ENCODE measurements at places on chromosomes 1 and 21.

GRCh38 chr1:151773702-151774101, 10.4 kb upstream of the MRPL9 start:
- DNase-seq: no peak

DNA sequence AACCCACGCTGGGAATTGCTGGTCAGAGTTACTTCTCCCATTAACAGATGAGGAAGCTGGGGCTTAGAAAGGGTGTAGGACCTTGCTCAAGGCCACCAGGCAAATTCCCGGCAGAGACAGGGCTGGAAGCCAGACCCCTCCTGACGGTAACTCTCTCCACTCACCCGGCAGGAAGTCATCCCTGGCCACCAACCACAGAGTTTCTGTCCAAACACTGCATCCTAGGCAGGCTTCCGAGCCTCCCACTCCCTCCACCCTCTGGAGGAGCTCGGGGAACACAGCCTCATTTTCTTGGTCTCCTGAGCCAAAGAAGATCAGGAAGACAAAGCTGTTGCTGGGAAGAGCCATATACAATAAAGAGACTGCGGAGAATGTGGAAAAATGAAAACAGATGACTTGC, 25.0 kb upstream of the ZNF436 start:
- peak; percentile 87 for DNase-seq

DNA sequence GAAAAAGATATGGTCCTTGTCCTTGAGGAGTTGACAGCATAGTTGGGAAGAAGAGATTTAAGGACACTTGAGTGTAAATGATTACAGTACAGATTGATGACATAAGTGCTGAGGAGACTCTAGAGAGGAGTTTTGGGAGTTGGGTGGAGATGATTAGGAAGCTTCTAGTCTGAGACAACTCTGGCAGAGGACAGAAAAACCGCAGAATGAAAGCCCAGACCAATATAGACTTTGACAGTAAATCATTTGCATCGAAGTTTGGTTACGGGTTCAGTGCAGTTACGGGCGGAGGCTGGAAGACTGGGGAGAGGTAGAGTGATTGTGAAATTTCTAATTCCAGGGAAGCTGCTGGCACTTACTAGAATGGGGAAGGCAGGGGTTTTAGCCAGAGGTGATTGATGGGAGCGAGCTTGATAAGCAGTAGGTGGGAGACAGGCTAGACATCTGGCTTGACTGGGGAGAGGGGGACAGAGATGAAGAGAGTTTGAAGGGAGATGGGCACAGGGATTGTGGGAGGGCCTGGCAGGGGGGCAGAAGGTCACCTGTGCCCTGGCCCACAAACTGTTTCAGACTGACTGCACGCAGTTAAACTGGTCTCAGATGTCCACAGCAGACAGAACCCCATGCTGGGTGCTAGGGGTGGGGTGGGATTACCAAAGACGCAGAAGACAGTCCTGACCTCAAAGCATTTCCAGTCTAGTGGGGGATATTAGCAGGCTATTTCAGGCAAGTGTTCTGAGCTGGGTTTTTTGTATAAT, 20.1 kb downstream of the SH2D2A start:
- peak; percentile 49 for DNase-seq

DNA sequence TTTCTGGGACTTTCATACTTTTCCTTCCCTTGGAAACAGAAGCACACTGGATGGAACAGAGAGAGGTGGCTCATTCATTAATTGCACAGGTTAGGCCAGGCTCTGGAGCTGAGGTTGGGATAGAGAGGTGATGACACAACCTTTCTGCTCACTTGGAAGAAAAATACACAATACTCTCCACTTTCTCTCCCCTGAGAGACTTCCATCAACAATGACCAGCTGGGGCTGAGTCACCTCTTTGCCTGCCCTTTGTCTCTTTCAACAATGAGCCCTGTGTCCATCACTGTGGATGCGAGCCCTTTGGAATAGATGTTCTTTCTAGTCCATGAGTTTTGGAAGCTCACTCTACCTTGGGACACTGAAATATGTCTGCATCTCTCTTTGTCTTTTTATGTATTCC, 43.1 kb downstream of the ATP2B4 start:
- DNase-seq: no peak

GRCh38 chr1:180299479-180300221, 69.6 kb downstream of the LHX4 start:
- no peak for DNase-seq

GRCh38 chr1:167893798-167894197, 20.1 kb downstream of the ADCY10 start:
- DNase-seq: no peak

DNA sequence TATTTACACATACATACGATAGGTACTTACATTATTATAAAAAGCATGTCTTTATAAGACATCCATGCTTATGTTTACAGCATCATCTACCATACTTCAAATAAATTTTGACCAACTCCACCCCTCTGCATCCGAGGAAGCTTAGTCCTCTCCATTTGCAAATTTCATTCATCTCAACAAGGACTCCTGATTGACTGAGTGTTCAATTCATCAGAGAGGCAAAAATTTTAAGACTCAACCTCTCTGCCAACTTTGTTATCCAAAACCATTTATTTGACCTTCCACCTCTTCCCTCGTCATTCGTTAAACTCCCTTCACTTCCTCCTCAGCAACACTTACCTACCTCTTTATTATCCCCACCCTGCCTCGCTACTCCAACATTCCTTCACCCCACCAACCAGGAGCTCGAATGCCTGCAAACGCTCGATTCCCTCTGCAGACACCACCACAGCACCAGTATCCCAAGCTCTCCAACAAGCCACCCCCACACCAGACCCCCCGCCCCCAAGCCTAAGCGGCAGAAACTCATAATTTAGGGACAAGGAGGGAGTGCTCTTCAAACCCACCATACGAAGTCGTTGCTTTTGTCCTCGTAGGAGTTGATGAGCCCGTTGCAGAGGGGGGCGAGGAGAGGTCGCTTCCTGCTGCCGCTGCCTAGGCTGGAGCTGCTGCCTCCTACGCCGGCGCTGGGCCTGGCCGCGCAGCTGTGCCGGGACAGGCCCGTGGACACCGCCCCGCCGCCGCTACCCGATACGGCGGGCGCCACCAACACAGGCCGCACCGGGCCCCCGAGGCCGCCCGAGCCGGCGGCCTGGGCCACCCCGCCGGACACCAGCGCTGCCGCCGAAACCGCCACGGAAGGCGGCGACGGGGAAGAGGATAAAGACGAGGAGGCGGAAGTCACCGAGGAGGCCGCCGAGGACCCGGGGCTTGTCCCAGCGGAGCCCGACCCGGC, 803 bp downstream of the COP1 start:
- no peak for DNase-seq

DNA sequence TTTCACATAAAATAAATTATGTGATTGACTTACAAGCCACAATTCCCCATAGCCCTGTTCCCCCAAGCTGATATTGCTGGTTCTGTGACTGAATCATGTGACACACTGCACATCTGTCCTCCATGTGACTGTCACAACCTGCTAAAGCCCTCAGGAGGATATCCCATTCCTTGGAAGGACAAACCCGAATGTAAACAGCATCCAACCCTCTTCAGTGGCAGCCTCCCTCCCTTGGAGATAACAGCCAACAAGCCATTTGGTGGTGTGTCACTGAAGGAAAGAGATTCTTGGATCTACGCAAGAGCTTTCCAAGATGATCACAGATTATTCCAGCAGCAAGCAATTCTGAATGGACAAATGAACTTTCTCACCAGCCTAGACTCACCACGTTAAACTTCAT, 153.9 kb upstream of the TIAM1 start:
- DNase-seq: no peak

GRCh38 chr1:61504305-61504704, 220.6 kb downstream of the TM2D1 start:
- DNase-seq: no peak

DNA sequence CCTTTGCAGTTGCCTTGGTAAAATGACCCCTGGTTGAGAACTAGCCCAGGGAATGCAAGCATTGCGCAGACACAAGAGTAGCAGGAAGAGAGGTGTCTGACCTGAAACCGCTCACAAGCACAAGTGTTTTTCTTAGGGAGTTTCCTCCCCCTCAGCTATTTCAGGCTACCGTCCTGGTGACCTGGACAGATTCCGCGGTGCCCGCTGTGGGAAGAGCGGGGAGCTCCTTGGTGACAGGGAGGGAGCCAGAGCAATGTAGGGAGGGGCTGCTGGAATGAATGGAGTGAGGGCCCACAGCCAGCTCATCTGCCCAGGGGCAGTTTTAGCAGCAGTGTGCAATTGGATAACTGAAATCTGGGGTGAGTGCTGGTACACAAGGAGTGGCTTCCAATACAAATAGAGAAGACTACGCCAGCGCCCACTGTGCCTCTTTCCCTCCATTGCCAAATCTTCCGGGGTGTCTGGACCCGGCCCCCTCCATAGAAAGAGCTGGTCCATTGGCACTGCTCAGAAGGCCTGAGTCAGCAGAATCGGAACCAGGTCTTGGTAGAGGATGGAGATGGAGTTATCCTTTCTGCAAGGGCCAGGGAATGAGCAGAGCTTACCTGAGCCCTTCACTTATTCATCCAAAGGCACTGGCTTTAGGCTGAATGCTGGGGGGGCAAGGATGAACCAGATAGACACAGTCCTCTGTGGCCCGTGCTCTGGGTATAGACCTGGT, 82.8 kb downstream of the TRABD2B start:
- DNase-seq: no peak

DNA sequence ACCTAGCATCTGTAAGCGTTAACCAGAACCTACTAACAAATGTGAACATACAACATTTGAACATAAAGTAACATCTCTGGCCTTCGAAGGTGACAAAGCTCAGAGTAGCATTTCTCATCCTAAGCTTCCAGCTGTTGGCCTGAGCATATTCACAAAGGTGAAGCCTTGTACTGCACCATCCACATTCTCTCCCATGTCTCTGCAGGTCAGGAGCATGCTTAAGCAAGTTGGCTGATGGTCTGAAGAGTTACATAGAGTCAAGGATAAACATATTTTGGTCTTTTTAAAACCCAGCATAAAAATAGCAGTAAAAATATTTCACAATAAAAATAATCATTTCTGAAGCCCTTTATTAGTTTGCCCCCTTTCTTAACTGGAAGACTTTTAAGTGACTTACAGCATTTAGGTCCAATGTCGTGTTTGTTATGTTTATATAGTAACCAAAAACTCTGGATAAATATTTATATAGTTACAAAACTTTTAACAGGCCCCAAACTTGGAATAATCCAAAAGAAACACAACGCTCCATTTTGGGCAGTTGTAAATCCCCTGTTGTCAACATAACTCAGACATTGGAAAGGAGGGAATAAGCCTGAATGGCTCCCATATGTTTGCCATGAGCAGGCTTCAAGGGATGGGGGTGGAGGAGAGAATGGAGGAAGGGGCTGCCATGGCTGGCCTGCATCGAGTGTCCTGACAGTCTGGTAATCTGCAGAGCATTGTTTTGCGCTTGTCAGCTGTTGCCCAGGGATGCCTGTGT, 42.8 kb upstream of the ENAH start:
- DNase-seq: no peak

- DNase-seq: no peak
Observed at GRCh38 chr1:233340031-233340555, 12.6 kb downstream of the MAP3K21 start.

- DNase-seq: peak; percentile 23
Observed at GRCh38 chr1:81549588-81550127, 251.1 kb upstream of the ADGRL2 start.

- peak; percentile 35 for DNase-seq
Observed at GRCh38 chr1:6330410-6330911, 63.1 kb downstream of the ACOT7 start.

DNA sequence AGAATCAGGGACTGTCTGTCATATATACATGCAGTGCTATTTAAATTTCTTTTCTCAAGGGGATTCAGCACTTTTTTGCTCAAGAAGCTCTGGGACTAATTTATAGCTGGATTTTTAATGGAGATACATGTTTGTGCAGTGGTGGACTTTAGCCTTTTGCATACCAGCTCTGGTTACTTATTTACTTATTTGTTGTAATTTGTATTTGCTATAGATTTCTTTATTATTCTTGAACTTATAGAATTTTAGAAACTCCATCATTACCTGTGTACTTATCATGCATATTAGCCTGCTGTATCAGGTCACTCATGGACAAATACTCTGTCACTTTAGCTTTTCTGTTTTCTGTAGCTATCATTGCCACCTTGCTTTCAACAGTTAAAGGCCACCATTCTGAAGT, 1296.9 kb upstream of the TMPRSS15 start:
- DNase-seq: no peak

- DNase-seq: no peak
Observed at GRCh38 chr21:35404247-35404646, 355.1 kb upstream of the RUNX1 start.

- DNase-seq: no peak
Observed at GRCh38 chr1:245575710-245576109, 420.9 kb downstream of the KIF26B start.

DNA sequence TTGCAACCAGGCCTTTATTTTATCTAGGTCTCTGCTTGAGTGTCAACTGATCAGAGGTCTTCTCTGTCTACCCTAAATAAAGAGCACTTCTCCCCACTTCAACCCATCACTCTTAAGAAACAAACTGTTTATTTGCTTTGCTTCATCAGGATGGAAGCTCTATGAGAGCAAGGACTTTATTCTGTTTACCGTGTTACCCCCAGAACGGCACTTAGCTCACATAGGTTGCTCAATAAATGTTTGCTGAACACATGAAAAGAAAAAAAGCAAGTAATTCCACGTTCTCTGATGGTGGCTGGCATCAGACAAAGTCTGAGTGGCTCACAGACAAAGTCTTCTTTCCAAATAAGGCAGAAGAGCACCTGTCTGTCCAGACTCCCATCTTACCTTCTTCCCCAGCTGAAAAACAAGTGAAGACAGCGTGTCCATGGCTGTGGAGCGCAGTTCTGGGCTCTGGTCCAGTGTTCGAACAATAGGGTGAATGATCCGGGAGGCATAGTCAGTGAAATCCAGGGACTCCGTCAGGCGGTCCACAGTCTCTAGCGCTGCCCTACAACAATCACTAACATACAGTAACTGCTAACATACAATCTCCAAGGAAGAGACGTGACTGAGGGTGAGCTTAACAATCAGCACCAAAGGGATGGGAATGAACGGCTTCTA, 22.9 kb downstream of the ANGPTL7 start:
- no peak for DNase-seq

GRCh38 chr1:56533621-56534020, 45.7 kb downstream of the PLPP3 start:
- DNase-seq: no peak

GRCh38 chr1:183689762-183690204, 36.7 kb upstream of the APOBEC4 start:
- no peak for DNase-seq

DNA sequence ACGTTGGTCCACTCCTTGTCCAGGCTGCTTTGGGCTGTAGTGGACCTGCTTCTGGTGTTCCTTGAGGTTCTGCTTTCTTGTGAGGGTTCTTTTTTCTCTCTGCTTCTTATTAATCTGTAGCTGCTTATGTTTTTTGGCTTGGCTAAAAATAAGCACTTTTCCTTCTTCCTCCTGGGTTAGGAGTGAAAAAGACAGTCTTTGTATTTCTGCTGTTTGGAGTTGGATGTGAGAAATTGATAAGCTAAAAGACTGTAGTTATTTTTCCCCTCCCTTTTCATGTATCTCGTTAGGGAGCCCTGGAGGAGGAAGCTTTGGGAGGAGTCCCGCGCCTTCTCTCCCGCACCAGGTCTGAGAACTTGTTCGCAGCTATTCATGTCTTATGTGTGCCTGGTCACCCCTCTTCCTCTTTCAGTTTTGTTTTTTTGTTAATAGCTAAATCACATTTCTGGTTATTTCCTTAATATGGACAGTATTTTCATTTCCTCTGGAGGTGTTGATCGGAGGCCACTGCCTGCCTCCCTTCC, 79.0 kb downstream of the GALNT2 start:
- no peak for DNase-seq

Data from fibroblast of skin of left quadriceps (primary cell).